ENCODE measurements at places on chromosomes 13 and 19. TPM values are rescaled to one million over a fixed set of nuclear protein-coding genes. Genes with fewer than 3 reads are reported as not detected.

Gene OBI1
- total RNA-seq: 8.2 TPM

Gene IL4I1
- total RNA-seq: 2.3 TPM

Gene SBK2
- not detected for total RNA-seq

Gene RGS9BP
- not detected for total RNA-seq

Gene RDH8
- not detected for total RNA-seq

Gene KLK2
- not detected for total RNA-seq

Gene CACNA1A
- total RNA-seq: 0.84 TPM

Gene KIR2DL3
- total RNA-seq: not detected
